ENCODE measurements at places on chromosomes 5 and 9. TPM values are rescaled to one million over a fixed set of nuclear protein-coding genes. Genes with fewer than 3 reads are reported as not detected.

The SOX30 gene
- 0.29 TPM for total RNA-seq

The DOCK2 gene
- total RNA-seq: 216 TPM

The GRXCR2 gene
- total RNA-seq: not detected

The AGXT2 gene
- total RNA-seq: not detected

The CCDC152 gene
- 4.3 TPM for total RNA-seq

The ZNF883 gene
- total RNA-seq: not detected

The PDZD2 gene
- total RNA-seq: not detected

The CARTPT gene
- not detected for total RNA-seq

The CNTFR gene
- not detected for total RNA-seq

The LSM11 gene
- total RNA-seq: 9.0 TPM

The ARHGEF37 gene
- total RNA-seq: 0.70 TPM

The SMIM33 gene
- 0.39 TPM for total RNA-seq

The C1QTNF2 gene
- not detected for total RNA-seq

The SLC1A3 gene
- total RNA-seq: not detected

The C5orf58 gene
- not detected for total RNA-seq

Data from activated T-helper 1 cell treated with anti-CD3 and anti-CD28 coated beads, Interleukin-12 subunit alpha, Interleukin-12 subunit beta, Interleukin-2, Interleukin-4 antibody, amounts not matched to agents 30 ng/mL and 10 ng/mL and 1 ng/mL, durations not matched to agents 14 hours and 24 hours and 36 hours (primary cell).